Stimulated activated CD8-positive, alpha-beta memory T cell treated with anti-CD3 and anti-CD28 coated beads, Interleukin-15, amount 100 ng/mL, for 1 hour (primary cell): ENCODE measurements at places on chromosomes 6 and 20.

DNA sequence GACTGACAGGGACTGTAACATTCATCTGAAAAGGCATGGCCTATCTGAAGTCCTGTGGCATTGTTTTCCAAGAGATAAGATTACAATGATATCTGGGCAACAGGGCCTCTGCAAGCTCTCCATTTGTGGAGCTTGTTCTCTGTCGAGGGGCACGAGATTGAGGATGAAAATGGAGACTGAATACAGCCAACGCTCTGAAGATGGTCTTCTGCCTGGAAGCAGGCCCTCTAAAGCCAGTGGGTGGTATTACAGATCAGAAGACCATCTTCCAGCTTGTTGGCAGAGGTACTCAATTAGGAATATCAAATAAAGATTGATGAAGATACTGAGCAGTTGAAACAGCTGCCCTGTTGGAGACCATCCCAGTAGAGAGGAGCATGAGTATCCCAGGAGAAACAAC is 288.2 kb downstream of the CENPW start:
- no peak for DNase-seq

GRCh38 chr6:41176189-41176588 is 13.3 kb upstream of the TREM2 start:
- DNase-seq = no peak

GRCh38 chr6:40492187-40492586 is 95.0 kb downstream of the LRFN2 start:
- DNase-seq = no peak

DNA sequence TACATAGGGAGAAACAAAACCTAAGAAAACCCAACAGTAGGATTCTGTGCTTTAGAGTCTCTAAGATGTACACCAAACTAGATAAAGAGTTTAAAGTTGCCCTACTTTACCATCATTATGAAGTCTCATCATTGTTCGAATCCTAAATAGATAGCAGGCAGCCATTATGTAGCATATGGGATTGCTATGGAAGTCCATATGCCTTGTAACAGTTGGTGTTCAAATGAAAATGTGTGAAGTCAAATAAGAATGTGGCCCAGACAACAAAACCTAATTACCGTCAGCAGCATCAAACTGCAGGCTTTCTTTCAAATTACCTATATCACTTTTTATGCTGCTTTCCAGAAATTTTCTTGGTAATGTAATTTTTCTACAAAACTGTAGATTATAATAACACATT is 1380.1 kb downstream of the GRIK2 start:
- DNase-seq = no peak

DNA sequence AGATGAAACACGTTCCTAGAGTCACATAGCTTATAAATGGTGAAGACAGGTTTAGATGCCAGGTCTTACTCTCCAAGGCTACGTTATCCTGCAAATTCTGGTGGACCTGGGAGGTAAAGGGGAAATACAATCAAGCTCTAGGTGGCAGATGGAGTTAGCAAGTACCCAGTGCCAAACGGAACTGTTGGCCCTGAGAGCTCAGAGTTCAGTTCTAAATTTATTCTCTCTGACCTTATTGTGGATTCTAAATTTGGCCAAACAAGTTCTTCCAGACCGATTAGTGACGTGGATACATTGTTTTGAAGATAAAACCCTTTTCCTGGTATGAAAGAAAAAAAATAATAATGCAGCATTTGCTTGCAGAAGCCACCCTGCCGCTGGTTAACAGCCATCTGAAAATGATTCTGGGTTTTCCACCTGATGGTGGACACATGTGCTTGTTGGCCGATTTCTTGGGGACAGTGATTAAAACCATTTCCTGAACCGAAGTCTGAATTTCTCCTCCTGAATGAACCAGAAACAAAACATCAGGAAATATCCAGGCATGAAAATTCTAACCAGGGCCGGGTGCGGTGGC is 32.5 kb downstream of the RIPOR3 start:
- DNase-seq = no peak

- no peak for DNase-seq
These were observed 236.2 kb downstream of the GRM1 start for GRCh38 chr6:146265056-146265455.

DNA sequence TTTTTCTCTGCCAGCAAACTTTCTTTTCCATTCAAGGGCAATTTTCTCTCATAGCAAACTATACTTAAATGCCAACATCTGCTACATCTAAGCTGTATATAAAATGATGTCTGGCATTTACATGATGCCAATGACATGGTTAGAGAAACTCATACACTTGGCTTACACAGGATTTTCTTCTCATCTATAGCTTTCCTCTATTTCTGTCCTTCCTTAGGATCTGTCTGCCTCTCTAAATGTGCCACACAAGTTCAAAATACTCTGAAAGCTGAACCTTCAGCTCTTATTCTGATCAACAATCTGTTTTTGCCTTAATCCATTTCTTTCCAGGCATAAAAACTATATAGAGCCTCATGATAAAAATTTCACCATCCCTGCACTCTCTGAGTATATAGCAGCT is 290.9 kb upstream of the RNF217 start:
- no peak for DNase-seq

GRCh38 chr6:80544976-80545722 is 438.7 kb downstream of the BCKDHB start:
- DNase-seq = no peak

GRCh38 chr6:130526466-130526865 is 160.6 kb downstream of the TMEM200A start:
- DNase-seq = no peak

- no peak for DNase-seq
These were observed 572 bp upstream of the ZDHHC14 start for GRCh38 chr6:157380458-157380778.

GRCh38 chr20:1894471-1894950 is 696 bp upstream of the SIRPA start:
- no peak for DNase-seq

- DNase-seq = no peak
These were observed 257.6 kb downstream of the HDGFL1 start for GRCh38 chr6:22826961-22827360.

DNA sequence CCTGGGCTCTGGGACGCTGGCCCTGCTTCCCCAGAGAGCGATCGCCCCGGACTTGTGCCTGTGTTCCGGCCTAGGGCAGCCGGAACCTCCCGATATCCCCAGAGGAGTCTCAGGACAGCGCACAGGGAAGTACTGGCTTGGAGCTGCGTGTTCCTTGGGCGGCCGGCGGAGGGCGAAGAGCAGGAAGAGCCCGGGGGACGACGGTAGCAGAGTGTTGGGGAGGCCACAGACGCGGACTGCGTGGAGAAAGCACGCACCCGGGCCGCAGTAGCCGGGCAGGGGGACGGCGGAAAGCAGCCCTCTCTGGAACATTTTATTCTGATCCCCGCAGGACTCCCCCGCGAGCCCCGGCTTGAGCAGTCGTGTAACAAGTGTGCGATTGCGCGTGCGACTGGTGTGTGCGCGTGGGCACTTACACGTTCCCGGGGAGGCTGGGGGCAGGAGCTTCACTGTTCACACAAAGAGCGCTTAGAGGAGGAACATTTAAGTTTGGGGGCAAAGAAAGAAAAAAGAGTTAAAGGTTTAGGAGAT is 36.1 kb downstream of the NCR2 start:
- no peak for DNase-seq

GRCh38 chr6:83463886-83464285 is 33.0 kb upstream of the ME1 start:
- DNase-seq = no peak

GRCh38 chr20:39879296-39879695 is 809.7 kb downstream of the MAFB start:
- DNase-seq = no peak

DNA sequence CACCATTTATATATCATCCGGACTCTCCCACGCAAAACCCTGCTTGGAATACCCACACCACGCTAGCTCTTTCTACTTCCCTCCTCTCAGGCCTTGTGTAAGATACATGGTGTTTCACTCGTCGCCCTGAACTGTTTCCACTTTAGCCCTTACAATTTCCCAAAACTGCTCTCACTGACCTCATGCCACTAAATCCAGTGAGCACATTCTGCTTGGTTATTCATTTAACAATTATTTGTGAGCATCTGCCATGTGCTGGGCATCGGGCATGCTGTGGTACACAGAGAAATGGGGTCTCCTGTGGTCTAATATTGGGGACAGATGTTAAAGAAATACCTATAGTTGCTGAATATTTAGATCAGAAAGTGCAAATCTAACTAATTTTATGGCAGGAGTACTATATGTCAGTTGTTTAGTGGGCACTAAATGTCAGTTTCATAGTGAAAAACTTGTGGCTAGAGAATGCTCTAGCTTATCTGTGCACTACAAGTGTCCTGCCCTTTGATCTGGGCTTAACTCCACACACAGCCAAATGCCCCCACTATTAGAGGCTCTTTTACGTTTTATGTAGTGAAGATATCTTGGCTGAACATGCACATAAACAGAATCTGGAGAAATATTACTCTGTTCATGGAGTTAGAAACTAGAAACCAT is 41.0 kb downstream of the PLEKHG1 start:
- DNase-seq = no peak

DNA sequence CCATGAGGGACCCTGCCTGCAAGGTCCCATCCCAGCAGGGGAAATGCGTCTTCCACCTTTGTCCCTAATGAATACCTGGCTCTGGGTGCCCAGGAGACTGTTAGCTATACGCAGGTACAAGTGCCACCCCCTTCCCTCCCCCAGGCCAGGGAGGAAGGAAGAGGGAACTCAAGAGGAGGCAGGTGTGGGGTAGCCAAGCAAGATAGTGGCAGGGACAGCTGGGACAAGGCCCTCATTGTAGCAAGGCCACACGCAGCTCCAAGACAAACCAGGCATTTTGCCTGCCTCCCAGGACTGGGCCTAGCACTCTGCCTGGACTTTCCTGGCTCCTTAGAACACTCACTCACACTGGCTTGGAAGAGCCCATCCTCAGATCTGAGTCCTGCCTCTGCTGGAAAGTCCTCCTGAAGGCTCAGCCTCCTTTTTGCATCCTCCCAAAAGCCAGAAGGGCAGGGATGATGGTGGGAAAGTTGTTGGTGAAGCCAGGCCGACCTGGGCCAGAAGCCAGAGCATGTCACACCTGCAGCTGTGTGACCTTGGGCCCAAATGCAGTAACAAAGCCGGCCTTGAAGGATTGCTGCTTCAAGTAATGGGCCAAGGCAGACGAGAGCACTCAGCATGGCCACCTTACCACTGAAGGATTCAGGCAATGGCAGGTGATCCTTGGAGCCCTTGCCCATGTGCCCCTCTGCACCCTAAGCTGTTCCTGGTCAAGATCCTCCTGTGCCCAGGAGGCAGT is 27.7 kb downstream of the SNPH start:
- DNase-seq = no peak

- peak; percentile 34 for DNase-seq
These were observed at the start of gene OXT for GRCh38 chr20:3071610-3072529. Gene OXT (plus strand): TSS chr20:3071620. CDS start chr20:3071656, 36 bp downstream.

- no peak for DNase-seq
These were observed 415.6 kb downstream of the GJA1 start for GRCh38 chr6:121851056-121851455.

DNA sequence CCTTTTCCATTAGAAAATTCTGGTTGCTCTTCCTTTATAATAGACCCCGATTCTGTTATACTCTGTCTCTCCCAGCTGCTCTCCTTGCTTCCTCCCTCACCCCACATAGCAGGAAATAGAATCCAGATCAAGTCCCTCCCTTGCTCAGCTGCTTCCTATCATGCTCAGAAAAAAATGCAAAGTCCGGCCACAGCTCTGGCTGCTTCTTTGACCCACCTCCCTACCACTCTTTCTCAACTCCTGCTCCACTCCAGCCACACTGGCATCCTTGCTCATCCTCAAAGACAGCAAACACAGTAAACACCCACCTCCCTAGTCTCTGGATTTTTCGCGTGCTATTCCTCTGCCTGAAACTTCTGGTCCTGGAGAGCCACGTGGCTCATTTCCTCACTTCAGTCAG is 9.1 kb upstream of the SLC22A16 start:
- no peak for DNase-seq

- no peak for DNase-seq
These were observed 40.7 kb upstream of the SLC2A12 start for GRCh38 chr6:134093007-134093573.

DNA sequence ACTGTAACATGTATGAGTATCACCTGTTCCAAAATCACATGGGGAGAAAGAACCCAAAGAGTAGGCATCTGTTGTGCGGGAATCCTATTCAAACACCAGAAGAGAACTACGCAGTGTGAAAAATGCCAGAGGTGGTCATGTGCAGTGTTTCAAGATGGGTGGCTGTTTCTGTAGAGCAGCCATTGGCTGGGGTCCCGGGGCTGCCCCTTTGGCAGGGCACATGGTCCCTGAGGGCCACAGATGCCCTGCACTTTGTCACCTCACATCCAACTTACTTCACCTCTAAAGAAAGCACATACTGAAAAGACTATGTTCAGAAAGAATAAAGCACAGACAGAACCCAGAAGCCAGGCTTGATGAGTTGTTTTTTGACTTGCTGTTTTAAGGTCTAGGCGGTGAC is 12.3 kb downstream of the MTCH1 start:
- no peak for DNase-seq

DNA sequence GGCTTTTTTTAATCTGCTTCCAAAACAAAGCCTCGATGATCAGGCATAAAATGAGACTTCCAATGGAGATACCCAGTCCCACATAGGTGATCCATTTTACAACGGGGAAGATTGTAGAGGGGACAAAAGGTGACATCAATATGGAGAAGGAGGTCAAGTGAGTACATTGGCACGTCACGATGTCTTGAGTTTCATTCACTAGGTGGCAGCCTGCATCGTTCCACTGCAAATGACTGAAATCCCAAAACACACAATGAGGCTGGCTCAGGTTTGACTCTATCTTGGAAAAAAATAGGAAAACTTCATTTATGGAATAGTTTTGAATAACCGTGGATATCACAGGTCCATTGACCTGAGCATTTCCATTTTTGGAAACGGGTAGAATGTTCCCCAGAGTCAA is 32.5 kb downstream of the ADGRF1 start:
- no peak for DNase-seq

DNA sequence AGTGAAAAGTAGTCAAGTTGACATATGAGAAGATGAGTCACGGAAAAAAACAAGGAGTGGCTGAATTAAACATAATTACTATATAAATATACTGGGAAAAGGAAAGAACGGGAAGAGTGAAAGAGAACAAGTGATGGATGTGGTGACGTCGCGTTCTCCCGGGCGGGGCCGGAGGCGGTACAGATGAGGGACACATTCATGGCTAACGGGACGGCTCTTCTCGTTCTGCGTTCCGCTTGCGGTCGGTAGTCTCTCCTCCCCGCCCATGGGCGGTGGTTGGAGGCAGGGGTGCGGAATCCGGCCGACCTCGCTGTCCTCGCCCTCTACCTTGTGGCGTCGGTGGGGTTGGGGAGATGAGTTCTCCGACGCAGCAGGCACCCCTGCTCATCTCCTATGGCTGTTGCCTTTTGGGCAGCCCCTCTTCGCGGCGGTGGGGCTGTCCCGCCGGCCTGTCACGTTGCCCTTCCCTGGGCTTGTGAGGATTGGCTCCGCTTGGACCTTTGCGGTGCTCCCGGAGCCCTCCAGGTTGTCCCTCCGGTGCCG is 22.5 kb downstream of the HLA-G start:
- no peak for DNase-seq
